ENCODE measurements at places on chromosomes 1 and 21.

GRCh38 chr1:206662396-206663092 lies 22.2 kb upstream of the MAPKAPK2 start:
- DNase-seq: no peak

GRCh38 chr1:109357616-109358015 lies 40.1 kb downstream of the SORT1 start:
- no peak for DNase-seq

DNA sequence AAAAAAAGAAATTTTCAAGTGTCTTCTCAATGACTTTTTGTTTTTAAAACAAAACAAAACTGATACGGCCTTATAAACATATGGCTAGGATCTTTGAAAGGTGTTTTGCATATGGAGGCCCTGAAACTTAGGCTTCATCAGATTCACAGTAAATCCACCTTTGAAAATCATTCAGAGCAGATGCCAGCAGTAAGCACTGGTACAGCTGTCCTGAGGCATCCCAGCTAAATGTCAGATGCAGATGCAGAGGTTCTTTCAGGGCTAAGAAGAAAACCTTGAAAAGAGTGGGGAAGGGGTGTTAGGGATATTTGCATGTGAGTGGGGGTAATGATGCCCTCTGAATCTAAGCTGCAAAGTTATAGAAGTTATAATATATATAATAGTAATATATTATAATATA lies 56.2 kb upstream of the GNG12 start:
- DNase-seq: no peak

- DNase-seq: no peak
Observed at GRCh38 chr1:2974701-2975301, 46.5 kb upstream of the ACTRT2 start.

DNA sequence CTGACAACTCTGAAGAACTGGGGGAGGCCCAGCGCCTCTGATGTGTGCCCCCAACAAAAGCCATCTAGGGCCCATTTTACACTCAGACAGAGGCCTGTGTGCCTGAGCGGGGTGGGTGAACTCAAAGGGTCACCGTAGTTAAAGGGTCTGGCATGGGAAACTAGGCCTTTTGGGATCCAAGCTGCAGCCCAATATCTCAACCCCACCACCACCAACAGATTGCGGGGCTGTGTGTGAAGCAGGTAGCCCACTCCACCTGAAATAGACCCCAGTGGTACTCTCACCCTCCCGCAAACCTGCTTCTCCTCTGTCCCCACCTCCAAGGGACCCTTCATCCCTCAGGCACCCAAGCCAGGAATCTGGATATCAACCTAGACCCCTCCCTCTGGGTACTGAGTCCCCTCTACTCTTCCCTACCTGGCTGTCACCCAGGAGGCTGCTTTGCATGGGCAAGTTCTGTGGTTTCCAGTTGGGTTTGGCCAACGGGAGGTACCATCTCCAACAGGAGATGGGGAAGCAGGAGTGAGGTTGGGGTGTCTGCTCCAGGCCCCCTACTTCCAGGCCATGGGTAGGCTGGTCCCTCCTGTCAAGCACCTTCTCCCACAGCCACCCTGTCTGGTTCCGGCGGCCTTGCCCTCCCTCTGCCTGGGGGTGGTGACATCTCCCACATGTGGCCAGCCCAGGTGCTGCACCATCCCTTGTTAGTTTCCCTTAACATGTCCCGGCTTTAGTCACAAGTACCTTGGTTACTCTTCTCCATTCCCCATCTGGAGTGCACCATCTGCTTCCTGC lies 35.2 kb upstream of the LRP8 start:
- no peak for DNase-seq

- no peak for DNase-seq
Observed at GRCh38 chr1:183424691-183425090, 6.5 kb upstream of the NMNAT2 start.

DNA sequence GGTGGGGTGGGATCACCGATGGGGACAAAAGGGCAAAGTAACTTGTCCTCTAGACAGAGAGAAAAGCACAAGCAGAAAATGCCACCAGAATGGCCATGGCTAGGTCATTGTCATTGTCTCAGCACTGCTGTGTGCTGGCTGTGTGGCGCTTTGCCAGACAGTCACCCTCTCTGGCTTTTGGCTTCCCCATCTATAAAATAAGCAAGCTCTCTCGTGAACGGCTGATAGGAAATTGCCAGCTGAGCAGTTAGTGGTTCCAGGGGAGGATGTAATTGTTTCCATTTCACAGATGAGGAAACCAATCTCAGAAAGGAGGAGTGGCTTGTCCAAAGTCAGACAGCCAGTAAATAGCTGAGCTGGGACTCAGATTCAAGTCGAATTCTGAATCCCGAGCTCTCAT lies 32.5 kb downstream of the PADI2 start:
- no peak for DNase-seq

DNA sequence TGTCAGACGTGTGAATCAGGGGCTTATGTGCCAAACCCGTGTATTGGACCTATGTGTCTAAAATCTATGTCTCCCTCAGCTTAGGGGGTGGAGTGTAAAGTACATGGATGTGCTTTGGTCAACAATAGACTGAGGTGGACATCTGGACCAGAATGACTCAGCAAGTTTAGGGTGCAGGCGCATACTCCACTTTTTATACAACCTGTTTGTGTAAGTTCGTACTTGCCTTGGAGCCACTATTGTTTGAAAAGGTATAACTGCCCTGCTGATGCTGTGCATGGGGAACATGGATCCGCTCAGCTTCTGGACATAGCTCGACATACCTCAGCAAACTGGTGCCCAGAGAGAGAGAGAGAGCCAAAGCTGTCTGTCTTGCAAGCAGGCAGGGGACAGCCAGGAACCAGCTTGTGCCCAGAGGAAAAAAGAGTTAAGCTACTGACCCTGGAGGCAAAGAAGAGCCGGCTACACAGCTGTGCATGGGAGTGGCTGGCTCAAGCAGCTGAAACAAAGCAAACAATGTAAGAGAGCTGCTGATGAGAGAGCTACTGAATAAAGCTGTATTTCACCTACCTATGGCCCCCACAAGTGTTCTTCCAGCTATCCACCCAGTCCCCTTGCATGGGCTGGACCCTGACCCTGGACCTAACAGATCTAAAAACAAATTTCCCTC lies 41.2 kb downstream of the GJA5 start:
- no peak for DNase-seq

- DNase-seq: no peak
Observed at GRCh38 chr1:164770131-164770529, 211.1 kb downstream of the PBX1 start.

- no peak for DNase-seq
Observed at GRCh38 chr1:116983112-116983511, 18.4 kb upstream of the CD101 start.

GRCh38 chr1:206577626-206578025 lies 34.6 kb downstream of the EIF2D start:
- DNase-seq: no peak

GRCh38 chr21:26165331-26165730 lies 5.2 kb downstream of the APP start:
- DNase-seq: no peak

GRCh38 chr21:22450507-22450906 lies 1452.3 kb downstream of the NCAM2 start:
- no peak for DNase-seq

DNA sequence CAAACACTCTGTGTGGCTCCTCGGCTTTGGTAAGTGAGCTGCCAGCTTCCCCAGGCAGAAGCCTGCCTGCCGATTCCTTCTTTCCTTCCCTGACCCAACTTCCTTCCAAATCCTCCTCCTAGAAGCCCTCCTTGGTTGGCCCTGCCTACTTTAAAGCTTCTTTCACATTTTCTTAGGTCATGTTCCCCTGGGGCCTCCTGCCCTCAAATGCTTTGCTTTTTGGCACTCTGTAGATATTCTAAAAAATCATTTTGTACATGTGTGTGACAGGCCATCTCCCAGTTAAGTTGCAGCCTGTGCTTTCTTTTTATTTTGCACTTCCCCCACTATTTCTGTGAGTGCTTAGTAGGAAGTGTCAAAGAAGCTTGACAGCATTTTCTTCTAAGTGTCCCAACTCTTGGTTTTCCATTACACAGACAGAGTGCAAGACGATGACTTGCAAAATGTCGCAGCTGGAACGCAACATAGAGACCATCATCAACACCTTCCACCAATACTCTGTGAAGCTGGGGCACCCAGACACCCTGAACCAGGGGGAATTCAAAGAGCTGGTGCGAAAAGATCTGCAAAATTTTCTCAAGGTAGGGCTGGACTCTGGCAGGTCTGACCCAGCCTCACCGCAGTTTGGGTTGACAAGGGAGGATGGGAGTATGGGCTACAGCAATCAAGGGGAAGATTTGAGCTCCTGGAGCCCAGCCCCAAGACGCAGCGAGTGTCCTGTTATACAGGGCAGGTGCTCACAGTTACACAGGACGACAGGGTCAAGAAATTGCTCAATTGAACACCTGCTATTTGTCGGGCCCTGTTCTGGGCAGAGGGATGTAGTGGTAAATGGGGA lies at the start of gene S100A9:
Gene S100A9, plus strand, starts transcription at position 2 of the 838 bp plus-strand sequence. Its CDS starts 430 bp downstream, at position 432.
- no peak for DNase-seq

GRCh38 chr1:232873931-232874330 lies 68.7 kb downstream of the MAP10 start:
- no peak for DNase-seq

DNA sequence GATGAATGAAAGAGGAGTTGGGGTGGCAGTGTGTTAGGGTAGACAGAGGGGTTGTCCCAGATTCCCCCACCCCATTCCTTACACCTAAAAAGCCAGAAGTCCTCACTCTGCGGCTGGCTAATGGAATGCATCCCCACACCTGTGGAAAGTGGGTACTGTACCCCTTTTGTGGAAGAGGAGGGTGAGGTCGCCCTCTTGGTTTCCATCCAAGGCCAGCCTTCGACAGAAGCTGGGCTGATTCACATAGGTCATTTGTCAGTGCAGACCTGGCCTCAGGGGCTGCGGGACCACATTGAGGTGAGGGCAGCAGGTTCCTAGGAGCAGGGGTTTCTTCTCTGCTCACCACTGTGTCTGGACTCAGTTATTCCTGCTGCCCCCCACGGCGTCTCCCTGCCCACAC lies 671.6 kb downstream of the MATN1 start:
- no peak for DNase-seq

- no peak for DNase-seq
Observed at GRCh38 chr1:222716393-222716792, 4.0 kb downstream of the BROX start.

DNA sequence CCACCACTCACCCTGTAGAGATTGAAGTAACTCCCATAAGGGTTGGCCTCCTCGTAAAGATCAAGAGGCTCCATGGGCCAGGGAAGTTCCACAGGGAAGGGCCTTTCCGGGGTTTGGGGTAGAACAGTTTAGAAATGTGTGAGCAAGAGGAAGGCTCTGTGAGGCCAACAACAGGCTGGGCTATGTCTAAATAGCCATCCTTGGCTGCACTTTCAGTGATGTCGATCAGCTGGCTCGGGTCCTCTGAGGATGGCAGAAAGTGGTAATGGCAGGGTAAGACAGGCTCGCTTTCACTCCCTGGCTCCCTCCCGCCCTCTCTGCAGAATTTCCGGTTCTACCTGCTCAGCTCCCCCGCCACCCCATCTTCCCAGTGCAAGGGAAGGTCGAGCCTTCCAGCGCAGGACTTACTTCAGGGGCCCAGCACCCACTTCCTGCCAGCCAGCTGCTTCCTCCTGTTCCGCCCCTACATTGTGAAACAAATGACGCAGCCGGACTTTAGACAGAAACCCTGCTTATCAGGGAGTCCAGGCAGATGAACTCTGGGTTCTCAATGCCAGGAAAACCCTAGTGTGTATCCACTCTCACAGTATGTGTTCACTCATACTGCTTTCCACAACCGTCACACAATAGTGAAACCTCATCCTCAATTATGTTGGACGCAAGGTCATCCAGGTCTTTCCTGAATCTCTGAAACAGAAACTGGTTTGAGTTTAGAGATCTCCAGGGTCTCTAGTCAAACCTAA lies 7.3 kb downstream of the F11R start:
- peak; percentile 39 for DNase-seq

- no peak for DNase-seq
Observed at GRCh38 chr1:156471496-156472490, 28.8 kb downstream of the MEF2D start.

DNA sequence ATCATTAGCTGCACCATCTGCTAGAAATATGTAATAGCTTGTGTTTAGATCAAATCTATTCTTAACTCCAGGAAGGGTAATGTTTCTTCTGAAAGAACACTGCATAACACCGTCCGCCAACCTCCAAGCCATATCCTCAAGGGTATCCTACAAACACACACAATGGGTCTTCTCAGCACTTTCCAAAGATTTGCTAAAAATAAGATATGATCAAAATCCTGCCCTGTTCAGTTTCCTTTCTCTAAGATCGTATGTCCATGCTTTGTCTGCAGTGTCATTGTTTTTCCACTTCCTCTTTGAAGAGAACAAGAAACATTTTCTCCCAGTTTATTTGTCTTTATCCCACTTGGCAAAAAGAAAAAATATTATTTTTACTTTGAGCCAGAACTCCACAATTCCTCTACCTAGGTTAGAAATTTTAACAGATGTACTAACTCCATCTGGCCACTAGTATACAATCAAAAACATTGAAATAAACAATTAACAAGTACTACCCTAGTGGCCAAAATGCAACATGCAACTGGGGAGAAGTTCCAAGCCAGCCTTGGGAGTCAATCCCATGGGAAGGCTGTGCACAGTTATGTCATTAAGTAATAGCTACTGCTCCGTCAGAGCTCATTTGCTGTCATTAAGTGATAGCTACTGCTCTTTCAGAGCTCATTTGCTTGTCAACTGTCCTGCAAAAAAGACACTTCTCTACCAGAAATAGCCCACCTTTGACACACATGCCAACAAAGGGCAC lies 37.8 kb downstream of the FRRS1 start:
- DNase-seq: no peak

- no peak for DNase-seq
Observed at GRCh38 chr1:108512239-108513043, 47.5 kb upstream of the EEIG2 start.

DNA sequence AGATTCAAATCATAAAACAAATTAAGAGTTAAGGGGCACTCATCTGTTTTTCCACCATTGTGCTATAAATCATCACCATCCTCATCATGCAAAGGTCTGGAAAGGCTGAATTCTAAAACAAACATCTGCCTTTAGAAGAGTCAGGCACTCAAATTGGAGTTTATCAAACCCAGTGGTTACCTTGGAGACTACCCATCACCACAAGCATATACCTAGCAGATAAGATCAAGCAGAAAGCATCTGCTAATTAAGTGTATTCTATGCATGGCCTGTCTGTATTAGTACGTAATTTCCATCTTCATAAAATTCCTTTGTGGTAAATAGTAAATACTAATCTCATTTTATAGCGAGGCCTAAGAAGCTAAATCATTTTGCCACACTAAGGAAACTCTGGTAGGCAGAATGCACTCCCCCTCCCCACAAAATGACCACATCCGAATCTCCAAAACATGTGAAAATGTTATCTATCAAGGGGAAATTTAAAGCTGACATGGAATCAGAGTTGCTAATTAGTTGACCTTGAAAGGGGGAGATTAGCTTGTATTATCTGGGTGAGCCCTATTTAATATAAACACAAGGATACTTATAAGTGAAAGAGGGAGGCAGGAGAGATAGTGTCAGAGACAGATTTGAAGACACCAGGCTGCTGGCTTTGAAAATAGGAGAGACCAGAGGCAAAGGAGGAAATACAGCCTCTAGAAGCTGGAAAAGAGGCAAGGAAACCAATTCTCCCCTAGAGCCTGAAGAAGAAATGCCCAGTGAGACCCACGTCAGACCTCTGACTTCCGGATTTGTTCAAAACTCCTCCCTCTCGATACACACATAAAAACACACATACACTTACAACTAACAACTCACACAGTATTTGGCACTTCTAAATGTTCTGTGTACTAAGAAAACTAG lies 23.2 kb downstream of the ARID4B start:
- no peak for DNase-seq
